Trophoblast cell (in vitro differentiated cells and primary cell): ENCODE measurements at places on chromosomes 5 and 9.

DNA sequence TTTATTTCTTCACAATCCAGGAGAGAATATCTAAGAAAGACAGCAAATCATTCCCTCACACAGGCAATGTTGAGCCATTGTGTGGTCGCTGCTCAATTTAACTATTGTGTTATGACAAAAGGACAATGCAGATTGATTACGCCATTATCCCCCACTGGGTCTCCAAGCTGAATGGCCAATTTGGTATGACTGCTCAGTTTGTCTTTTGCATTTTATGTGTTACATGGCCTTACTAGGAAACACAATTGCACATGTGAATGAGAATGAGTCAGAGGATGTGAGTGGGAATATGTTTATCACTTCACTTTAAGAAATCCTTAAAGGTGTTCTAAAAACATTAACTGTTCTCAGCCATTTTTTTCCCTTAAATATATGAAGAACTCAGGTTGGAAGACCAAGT, 108.3 kb downstream of the FAM174A start:
- DNase-seq: peak; percentile 34

DNA sequence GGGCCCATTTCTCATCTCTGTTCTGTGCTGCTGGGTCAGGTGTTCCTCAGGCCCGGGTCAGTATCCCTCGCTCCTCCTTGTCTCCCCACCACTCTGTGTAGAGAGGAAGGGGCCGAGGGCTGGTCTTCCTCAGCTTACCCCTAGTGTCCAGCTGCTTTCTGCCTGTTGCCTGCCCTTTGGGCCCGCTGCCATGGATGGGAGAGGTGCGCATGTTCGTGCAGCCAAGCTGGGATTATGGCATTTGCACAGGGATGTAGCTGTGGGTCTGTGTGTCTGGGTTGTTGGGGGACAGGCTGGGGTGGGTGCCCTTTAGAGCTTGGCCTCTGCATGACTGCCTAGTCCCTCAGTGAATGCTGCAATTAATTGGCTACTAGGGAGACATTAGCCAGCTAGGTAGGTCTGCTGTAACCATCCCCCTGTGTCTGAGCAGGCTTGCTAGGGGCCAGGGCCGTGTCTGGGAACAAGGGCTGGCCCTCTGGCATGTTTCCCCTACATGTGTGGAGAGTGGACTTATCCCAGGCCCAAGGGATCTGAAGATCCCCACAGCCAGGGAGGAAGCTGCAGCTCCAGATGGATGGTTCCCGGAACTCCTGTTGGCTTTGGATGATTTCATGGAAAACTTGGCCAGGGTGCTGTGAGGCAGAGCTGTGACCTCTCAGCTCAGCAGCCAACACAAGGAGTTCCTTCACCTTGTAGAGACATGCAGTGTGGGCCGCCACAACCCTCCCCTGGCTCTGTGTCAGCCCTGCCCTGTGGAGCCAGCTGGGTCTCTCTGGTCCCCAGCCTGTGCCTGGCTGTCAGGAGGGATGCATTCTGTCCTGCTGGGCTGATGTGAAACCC, 161.9 kb downstream of the MACROH2A1 start:
- no peak for DNase-seq

DNA sequence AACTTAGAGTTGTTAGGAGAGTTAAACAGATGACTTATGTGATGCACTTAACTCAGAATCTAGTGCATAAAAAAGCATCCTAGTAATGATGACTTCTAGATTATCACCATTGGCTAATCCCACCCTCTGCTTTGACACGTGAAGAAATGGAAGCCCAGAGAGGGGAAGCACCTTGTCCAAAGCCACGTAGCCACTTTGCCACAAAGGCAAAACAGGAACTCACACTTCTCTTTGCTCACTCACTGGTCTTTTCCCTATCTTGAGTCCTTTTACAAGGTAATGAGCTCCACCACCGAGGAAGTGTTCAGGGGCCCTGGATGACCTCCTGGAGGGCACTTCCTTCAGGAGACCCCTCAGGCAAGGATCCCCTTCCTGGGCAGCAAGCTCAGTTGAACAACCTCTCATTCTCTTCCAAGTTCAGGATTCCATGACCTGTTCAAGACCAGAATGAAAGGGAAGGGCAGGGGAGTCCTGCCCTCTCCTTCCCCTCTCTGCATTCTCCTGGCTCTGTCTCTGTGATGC, 89.7 kb downstream of the HRH2 start:
- no peak for DNase-seq

- no peak for DNase-seq
These were observed 483 bp upstream of the DAB2IP start for GRCh38 chr9:121651008-121651294.

DNA sequence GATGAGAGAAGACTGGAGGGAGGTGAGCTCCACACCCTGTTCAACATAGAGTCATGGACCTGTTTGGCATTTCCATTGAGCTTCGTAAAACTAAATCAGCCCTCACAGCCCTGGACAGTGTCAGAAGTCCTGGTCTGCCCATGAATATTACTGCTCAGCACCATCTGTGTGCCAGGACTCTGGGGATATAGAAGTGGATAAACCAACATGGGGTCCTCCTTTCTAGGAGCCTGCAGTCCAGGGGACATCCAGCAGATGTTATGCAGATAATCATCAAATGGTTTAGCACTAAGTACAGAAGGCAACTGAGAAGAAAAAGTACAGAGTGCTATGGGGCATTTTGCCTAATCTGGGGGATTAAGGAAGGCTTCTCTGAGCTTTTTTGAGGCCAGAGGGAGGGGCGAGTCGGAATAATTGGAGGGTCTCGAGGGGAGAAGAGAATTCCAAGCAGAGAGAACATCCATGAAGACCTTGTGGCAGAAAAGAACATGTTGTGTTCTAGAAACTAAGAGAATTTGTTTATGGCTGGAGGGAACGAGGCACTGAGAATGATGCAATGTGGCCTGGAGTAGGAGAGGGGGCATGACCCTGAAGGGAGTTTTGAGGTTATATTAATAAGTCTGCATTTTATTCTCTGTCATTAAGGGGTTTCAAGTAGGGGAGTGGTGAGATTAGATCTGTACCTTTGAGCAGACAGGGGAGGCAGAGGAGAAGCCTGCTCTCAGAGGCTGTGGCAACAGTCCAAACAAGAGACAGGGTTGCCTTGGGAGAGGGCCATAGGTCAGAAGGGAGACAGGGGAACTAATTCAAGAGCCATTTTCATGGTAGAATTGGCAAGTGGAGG, 63.5 kb upstream of the SLC2A8 start:
- DNase-seq: no peak

DNA sequence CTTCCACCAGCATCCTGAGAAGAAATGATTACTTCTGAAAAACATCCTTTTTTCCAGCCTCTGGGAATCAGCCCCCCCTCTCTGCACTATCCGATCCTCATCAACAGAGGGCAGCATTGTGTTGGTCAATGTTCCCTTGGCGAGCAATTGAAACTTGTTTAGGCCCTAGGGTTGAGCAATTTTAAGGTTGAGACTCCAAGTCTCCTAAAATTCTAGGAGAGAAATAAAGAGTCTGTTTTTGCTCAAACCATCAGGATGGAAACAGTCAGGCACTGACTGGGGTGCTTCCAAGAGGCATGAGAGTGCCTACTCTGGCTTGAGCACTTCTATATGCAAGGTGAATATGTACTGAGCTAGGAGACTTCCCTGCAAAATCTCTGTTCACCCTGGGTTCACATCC, 12.4 kb upstream of the CYFIP2 start:
- DNase-seq: peak; percentile 85

DNA sequence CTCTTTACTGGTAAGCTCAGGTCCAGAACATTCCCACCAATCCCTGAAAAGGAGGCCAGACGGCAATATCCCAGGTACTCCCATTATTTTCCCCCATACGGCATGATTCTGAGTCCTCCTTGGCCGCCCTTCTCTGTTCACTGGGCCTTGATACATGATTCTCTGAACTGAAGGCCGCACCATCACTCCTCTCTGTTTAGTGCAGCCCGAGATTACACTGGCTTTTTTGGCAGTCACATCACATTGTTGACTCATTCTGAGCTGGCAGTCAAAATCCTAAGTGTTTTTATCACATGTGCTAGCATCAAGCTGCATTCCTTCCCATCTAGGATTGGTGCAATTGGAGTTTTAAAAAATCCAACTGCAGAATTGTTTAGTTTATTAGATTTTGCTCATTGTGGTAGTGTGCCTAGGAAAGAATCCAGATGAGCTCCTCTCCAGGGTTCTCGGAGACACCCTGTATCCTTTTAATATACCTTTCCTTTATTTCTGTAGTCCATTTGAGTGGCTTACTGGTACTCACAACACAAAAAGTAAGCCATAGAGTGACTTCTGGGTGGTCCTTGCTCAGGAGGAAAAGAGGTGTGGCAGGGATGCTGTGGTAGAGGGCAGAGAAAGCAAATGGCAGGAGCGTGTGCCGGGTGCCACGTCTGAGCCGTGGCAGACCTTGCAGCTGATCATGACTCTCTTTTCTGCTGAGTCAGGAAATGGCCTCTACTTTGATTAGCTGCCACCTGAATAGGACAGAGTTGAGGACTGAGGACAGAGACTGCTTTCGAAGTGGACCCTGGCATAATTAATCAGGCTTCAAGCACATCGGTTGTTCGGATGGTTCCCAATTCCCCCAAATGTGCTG, 121.1 kb upstream of the IL12B start:
- peak; percentile 38 for DNase-seq

DNA sequence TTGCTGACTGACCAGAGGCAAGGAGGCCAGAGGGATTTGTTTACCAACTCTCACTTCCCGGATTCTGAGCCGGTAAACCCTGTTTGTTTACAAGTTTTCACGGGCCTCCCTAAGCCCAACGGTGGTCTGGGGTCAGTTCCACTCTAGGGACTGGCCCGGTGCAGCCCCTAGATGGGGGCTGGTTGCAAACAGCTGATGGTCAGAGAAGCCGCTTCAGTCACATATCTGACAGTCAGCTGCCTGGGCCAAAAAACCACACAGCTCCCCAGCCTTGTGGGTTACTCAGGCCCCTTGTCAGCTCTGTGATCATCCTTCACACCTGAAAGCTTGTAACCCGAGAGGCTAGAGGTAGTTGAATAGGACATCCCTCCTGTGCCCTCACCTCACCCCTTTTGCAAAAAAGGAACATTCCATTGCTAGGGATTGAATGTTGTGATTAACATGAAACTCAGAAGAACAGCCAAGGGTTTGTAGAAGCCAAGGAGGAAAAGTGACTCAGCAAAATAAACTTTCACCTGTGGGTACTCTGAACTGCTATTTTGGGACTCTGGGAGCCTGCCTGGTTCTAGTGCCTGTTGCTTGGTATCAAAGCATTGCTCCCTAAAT, 40.4 kb downstream of the SAR1B start:
- DNase-seq: no peak

- DNase-seq: no peak
These were observed 826.1 kb downstream of the SEMA5A start for GRCh38 chr5:8719796-8720195.

DNA sequence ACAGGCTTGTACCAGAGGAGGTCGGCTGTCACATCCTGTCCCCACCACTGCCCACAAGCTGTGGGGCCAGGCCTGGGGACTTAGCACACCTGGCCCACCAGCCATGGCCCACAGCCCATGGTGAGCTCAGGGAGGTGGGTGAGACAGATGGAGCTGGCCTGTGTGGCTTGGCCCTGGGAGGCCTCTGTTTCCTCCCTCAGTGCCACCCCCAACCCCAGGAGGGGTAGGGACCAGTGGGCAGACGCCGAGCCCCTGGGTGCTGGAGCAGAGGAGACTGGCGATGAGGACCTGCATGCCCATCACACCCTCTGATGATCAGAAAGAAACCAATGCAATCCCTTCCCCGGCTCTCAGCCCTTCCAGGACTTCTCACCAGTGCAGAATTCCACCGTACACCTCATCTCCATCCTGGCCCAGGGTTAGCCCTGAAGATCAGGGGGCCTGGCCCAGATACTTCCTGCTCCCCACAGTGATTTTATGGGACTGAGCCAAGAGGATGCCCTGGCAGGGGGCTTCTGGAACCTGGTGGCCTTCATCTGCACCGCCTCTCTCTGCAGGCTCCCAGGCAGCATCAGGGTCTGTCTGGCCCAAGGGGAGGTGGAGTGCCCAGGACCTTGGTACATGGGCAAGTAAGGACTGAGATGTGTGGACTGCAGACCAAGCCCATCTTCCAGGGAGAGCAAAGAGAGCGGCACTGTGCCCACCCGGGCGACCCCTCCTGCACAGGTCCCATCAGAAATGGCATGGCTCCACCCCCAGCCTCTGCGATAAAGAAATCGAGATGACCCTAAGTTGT, 16.9 kb upstream of the NKD2 start:
- no peak for DNase-seq

- DNase-seq: no peak
These were observed 199.0 kb downstream of the DTWD2 start for GRCh38 chr5:118789366-118789765.

DNA sequence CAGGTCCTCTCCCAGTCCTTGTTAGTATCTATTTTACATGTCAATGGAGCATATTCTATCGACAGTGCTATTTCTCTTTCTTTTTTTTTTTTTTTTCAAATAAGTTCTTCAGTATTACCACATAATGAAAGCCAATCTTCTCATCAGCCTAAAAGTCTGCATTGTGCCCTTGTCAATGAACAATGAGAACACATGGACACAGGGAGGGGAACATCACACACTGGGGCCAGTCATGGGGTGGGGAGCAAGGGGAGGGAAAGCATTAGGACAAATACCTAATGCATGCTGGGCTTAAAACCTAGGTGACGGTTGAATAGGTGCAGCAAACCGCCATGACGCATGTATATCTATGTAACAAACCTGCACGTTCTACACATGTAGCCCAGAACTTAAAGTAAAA, 47.7 kb upstream of the TEX48 start:
- DNase-seq: no peak

GRCh38 chr5:44845777-44846176, 37.0 kb downstream of the MRPS30 start:
- DNase-seq: no peak

- DNase-seq: no peak
These were observed 44.6 kb downstream of the CXXC5 start for GRCh38 chr5:139692679-139693308.

- DNase-seq: no peak
These were observed 308.0 kb upstream of the NREP start for GRCh38 chr5:112064956-112065355.

GRCh38 chr5:104080646-104081175, 518.1 kb upstream of the NUDT12 start:
- DNase-seq: peak; percentile 30

DNA sequence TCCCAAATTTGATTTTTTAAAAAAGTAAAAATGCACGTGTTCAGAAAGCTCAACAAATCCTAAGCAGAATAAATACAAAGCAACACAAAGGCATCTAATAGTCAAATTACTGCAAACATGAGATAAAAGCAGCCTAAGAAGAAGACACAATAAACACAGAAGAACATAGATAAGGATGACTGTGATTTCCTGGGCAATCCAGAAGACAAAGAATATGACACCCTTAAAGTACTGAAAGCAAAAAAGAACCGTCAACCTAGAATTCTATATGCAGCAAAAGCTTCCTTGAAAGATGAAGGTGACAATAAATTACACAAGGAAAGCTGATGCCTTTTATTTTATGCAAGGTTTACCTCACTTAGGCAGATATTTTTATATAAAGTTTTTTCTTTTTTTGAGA, 58.2 kb downstream of the NACC2 start:
- no peak for DNase-seq

GRCh38 chr9:84001621-84002020, 21.0 kb downstream of the RMI1 start:
- no peak for DNase-seq

GRCh38 chr5:95779611-95780010, 42.9 kb downstream of the GLRX start:
- no peak for DNase-seq
